ENCODE measurements at places on chromosomes 13 and 19.

DNA sequence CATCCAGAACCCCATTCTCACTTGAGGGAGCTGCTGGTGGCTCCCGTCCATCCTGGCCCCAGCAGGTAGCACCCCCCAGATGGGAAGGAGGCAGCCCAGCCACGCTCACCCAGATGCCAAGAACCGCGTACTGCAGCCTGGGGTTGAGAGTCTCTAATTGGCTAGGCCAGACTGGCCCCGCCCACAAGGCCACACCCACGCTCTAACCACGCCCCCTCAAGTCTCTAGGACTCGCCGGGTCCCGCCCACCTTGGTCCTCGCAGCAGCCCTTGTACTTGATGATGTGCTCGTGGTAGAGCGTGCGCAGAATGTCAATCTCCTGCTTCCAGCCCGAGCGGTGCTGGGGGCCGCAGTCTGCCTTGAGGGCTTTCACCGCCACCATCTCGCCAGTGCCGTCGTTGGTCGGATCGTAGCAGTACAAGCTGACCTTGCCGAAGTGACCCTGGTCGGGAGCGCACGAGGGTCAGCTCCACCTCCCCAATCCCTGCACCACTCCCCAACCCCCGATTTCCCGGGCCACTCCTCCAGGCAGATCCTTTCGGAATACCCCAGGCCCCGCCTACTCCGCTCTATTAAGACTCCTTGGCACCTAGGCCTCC is 14.5 kb upstream of the ICAM3 start:
- H3K4me3 ChIP-seq, result no peak overlapping the region
- H3K36me3 ChIP-seq, result peaks cover 65% of the 10 kb centered on the region
- no peak for DNase-seq
- no peaks in the 10 kb centered on the region for H3K27me3 ChIP-seq
- no peaks in the 10 kb centered on the region for H3K4me1 ChIP-seq
- peak overlapping the region; percentile 49 for H3K27ac ChIP-seq

DNA sequence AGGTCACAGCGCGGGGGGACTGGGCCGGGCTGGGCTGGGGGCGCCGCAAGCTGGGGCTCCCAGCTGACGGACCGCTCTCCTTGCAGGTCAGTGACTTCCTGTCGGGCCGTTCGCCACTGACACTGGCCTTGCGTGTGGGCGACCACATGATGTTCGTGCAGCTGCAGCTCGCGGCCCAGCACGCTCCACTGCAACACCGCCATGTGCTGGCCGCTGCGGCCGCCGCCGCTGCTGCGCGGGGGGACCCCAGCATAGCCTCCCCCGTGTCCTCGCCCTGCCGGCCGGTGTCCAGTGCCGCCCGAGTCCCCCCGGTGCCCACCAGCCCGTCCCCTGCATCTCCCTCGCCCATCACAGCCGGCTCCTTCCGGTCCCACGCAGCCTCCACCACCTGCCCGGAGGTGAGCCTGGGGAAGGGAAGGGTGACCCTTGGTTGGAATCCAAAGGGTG is 5.7 kb downstream of the MIDN start:
- no peaks in the 10 kb centered on the region for H3K27me3 ChIP-seq
- no peak overlapping the region for H3K4me3 ChIP-seq
- H3K4me1 ChIP-seq, result peaks cover 27% of the 10 kb centered on the region
- peak overlapping the region; percentile 37 for H3K27ac ChIP-seq

DNA sequence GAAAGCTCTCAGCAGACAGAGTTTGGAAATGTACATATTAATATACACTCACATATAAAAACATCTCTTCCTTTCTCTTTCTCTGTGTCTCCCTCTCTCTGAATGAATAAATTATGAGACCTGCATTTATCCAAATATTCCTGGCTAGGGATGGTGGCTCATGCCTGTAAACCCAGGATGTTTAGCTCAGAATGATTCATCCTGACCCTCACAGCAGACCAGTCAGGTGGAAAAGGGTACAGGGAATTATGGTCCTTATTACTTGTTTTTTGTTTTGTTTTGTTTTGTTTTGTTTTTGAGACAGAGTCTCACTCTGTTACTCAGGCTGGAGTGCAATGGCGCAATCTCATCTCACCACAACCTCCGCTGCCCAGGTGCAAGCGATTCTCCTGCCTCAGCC is 71.1 kb downstream of the ZNF429 start:
- no peak for DNase-seq
- H3K4me1 ChIP-seq, result peaks cover 2% of the 10 kb centered on the region
- no peaks in the 10 kb centered on the region for H3K27me3 ChIP-seq

DNA sequence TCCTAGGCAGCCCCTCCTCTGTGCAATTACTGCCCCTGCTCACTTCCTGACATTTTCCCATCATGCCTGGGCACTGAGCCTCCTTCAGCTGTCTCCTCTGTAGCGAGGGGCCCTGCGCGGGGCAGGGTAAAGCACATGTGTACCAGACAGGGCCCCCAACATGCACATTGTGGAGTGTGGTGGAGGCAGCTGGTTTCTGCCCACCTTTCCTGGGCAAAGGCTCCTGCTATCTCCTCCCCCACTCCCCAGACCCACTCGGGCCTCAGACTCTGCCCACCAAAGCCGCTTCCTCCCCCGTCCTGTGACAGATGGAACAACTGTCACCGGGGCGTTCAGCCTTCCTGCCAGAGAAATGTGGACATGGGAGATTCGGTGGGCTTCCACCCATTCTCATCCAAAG is 2.9 kb upstream of the KPTN start:
- H3K36me3 ChIP-seq, result peaks cover 26% of the 10 kb centered on the region
- peak overlapping the region; percentile 86 for H3K27ac ChIP-seq
- peaks cover 38% of the 10 kb centered on the region for H3K4me1 ChIP-seq

DNA sequence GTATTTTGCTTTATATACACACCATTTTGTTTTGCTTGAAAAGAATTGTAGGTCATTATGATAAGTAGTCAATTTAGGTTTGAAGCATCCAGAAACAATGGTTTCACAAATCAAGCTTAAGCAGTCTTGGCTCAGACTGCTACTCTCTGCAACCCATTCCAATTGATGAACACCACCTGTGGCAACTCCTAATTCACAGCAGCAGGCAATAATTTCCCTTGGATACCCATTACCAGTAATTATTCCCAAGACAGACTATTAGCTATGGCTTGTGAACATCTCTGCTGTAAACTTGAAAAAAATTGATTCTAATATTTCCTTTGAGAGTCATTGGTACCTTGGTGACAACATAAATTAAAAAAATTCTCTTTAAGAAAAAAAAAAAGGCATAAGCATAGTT is 299.3 kb upstream of the SLITRK6 start:
- H3K4me1 ChIP-seq, result no peaks in the 10 kb centered on the region
- H3K27me3 ChIP-seq, result no peaks in the 10 kb centered on the region
- no peak overlapping the region for H3K27ac ChIP-seq
- no peak overlapping the region for H3K4me3 ChIP-seq
- no peak for DNase-seq
